A172 (cell line): ENCODE measurements at places on chromosomes 5 and 9.

- no peak for DNase-seq
These were observed 431.0 kb upstream of the SLC30A5 start for GRCh38 chr5:68662804-68663307.

DNA sequence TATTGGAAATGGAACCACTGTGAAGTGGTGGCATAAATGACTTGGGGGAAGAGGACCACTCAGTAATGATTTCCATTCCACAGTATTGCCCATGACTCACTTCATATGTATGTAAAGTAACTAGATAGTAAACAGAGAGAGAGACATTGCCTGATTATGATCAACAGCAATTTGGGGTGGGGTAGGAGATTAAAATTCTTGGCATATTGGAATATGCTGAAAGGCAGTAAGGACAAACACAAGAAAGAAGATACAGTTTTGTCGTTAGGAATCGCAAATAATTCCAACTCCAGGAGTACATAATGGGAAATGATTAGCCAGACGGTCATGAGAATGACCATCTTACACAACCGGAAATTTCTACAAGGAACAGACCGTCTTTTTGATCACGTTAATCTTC lies 1.5 kb upstream of the HMGCS1 start:
- DNase-seq: no peak

DNA sequence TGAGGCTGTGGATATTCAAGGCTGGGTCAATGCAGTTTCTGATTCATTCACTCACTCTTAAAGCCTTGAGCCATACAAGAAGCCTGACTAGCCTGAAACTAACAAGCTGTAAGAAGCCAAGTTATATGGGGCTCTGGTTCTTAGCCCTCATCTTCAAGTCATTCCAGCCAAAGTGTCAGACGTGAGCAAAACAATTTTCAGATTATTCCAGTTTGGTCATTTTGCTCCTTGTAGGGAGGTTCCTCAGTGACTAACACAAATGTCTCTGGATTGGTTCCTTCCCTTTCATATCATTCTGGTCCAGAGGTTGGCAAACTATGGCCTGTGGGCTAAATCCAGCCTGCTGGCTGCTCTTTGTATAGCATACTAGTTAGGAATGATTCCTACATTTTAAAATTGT lies 12.5 kb upstream of the SHOC1 start:
- no peak for DNase-seq

DNA sequence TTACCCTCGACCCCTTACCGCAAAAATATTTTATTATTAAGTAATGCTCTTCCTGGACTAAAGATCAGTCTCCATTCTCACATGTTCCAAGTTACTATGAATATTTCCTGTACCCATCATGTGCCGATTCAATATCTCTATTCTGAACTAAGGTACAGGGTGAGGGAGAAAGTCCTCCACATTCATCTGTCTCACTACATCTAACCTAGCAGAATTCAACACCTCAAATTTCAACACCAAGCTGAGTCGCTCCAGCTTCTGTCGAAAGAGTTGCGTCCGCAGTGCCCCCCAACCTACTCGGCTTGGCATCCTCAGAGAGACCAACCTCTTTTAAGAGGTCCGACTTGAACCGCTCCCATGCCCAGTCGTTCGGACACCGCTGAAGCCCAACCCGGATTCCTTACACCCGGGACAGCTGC lies 1.0 kb downstream of the CERT1 start:
- no peak for DNase-seq
